ENCODE measurements at places on chromosomes 4 and X.
A peak's percentile ranks its signal among the peaks of the same experiment; 100 is the strongest.

GRCh38 chr4:75555294-75556164, at the start of gene ODAPH:
TSS of gene ODAPH (plus strand) at chr4:75556066. CDS start at chr4:75556083, 17 bp downstream.
- DNase-seq, result peak; percentile 77

- no peak for DNase-seq
These were observed 48.8 kb upstream of the NEUROG2 start for GRCh38 chr4:112564706-112565270.

GRCh38 chr4:168398589-168398988, 80.0 kb upstream of the DDX60 start:
- DNase-seq, result no peak

DNA sequence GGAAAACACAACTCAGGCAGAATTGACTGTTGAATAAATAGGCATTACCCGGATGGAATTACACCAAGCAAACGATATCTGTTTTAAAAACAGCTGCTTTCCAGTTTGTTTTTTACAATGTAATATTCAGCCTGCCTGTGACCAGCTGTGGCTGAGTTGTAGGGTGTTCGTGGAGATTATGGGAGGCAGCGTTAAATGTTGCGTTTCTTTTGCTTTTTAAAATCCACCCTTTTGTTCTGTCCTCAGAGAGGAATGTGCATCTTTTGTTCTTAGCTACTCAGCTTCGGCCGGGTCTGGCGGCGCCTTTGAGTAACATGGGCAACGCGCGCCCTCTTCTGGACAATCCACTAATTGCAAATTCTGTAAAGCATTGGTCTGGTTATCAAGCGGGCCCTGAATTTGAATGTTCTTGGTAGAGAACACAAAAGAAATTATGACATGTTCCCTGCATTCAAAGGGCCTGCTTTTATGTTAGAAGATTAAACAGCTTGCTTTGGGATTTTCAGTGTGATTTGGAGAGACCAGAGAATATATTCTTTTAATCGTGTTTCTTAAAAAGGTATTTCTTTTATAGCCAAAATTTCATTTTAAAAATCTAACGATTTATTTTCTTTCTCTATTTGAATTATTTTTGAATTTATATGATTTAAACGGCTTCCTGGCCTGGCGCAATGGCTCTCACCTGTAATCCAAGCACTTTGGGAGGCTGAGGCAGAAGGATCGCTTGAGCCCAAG, 76.3 kb upstream of the TRIM2 start:
- peak; percentile 51 for DNase-seq

DNA sequence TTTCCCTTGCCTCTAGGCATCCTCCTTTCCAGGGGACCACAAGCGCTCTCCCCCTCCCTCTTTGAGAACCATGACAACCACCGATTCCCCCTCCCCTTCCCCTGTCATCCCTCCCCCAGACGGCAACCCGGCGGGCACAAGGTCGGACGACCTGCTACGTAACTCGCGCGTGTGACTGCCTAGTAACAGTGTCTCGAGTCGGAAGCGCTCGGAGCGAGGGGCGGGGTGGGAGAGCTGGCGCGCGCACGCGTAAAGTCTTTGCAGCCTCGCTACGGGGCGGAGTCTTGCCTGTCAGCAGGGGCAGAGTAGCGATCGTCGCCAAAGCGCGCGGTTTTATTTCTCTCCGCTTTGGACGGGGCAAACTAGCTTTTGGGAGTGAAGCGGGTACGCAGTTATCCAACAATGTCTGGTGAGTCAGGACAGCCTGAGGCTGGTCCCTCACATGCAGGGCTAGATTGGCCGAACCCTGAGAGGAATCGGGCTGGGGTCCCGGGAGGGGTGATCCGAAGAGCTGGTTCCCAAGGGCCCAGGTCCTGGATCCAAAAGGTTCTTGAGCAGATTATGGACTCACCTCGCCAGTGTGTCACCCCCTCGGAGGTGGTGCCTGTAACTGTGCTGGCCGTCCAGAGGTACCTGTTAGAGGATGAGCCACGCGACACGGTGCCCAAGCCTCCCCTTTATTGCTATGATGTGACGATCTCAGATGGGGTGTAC, at the start of gene RADX:
RADX (plus strand) TSS at position 300 of the 714 bp plus-strand sequence; CDS start at position 403, 103 bp downstream.
- peak; percentile 49 for DNase-seq

GRCh38 chr4:188363196-188363595, 224.0 kb downstream of the TRIML1 start:
- DNase-seq, result no peak

DNA sequence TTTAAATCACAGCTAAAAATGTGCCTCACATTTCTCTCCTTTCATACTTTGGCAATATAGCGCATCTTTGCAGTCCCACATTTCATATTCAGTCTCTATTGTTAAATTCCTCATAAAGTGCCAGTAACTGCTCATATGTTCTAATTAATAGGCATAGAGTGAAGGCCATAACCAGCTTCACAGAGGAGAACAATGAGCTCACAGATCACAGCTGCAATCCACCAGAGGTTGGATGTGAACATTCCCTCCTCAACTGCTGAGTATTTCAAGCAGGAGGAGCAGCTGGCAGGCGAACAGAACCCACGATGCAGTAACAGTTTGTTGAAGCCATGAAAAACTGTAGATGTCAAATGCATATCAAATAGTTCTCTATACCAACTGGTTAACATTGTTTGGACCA, 2088.7 kb upstream of the AGA start:
- no peak for DNase-seq

GRCh38 chr4:164872481-164872880, 4.5 kb upstream of the APELA start:
- DNase-seq, result no peak

GRCh38 chrX:153573984-153574383, 25.0 kb downstream of the CCNQ start:
- DNase-seq, result no peak

DNA sequence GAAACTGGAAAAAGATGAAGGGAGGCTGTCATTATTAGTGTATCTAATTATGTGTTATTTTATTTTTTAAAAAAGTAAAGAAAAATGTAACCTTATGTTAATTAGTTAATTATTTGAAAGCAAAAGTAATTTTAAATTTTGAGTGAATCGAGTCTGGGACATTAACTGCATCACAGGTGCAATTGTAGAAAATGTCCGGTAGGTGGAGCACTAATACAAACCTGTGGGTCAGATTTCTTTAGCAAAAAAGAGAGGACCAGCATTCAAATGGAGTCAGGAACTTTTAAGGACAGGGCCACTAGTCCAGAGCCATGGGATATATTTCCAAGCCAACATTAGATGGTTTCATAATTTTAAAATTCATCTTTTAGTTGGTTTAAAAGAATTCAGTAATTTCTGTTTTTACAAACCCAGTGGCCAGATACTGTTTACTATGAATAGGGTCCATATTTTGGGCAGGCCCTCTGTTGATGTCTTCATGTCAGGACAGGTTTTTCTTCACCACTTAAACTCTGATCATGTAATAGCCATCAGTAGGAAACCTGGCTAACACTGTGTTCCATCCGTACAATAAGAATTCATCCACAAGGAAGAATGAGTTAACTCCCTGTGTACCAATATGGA, 27.2 kb downstream of the BST1 start:
- no peak for DNase-seq

DNA sequence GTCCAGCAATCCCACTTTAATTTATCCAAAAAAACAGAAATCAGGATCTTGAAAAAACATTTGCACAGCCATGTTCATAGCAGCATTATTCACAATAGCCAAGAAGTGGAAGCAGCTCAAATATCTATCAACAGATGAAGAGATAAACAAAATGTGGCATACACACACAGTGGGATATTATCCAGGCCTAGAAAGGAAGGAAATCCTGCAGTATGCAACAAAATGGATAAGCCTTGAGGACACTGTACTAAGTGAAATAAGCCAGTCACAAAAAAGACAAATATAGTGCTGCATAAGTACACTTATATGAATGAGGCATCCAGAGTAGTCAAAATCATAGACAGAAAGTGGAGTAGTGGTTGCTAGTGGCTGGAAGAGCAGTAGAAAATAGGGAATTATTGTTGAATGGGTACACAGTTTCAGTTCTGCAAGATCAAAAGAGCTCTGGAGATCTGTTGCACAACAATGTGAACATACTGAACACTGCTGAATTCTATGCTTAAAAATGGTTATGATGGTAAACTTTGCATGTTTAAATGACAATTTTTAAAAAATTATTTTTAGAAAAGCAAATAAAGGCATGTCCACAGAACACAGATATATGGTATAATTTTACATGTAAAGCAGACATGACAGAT, 25.6 kb downstream of the CHM start:
- no peak for DNase-seq

DNA sequence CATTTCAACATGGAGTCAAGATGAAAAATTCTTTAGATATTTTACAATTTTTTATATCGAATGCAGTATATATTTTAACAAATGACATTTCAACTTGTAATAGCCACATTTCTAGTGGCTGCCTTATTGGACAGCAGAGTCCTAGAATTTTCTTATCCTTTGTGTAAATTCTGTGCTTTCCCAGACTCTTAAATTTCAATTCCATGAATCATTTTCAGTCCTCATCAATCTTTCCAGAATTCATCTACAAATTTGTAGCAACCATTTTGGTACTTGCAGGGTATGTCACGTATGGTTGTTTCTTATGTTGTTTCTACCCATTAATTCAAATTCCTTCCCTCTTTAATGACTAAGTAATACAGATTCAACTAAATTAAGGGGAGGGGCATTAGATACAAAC, 2.7 kb downstream of the PAICS start:
- no peak for DNase-seq

DNA sequence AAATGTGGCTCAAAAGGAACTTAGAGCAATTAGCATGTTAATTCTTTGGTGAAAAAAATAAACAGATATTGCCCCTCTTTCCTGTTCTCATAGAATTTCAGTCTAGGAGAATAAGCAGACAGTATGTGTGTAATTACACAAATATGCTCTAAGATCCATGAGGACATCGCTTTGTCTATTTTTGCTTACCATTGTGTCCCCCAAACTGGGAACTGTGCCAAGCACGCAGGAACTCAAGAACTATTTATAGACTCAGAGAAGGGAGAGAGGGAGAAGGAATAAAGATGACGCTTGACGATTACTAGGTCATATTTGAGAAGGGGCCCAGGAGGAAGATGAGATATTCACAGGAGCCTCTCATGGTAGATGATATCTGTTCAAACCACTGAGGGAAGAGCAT, 692.6 kb downstream of the RAB28 start:
- no peak for DNase-seq

- DNase-seq, result no peak
These were observed 49.3 kb downstream of the MRPL1 start for GRCh38 chr4:77911842-77912450.

DNA sequence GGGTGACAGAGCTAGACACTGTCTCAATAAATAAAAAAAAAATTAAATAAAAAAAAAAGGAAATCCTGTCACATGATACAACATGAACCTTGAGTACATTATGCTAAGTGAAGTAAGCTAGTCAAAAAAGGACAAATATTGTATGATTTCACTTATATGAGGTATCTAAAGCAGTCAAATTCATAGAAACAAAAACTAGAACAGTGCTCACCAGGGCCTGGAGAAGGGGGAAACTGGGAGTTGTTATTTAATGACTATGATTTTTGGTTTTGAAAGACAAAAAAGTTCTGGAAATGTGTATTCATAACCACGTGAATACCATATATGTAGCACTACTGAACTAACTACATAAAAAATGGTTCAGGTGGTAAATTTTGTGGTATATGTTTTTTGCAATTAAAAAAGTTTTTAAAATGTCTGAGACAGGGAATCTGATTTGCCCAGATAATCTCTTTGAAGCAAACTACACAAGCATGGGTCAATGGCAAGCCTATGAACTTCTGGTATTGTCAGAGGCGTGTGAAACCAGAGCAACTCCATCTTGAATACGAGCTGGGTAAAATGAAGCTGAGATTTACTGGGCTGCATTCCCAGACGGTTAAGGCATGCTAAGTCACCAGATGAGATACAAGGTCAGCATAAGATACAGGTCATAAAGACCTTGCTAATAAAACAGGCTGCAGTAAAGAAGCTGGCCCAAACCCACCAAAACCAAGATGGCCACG, 42.3 kb downstream of the ANAPC10 start:
- no peak for DNase-seq

GRCh38 chrX:133911825-133912495, 73.4 kb downstream of the GPC3 start:
- no peak for DNase-seq

DNA sequence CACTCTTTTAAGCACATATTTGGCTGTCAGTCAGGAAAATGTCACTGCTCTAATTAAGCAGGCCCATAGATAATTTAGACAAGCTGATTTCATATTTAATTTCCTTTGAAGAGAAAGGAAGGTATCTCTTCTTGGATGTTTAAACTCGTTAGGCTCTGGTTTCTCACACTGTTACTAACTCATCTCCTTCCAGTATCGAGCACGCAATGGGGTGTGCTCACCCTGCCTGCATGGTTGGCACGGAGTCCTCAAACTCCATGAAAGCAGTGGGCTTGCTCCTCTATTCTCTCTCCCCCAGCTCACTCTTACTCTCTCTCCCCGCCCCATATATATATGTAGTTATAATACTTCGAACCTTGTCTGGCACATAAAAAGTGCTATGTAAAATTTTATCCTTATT, 76.9 kb downstream of the EGF start:
- no peak for DNase-seq

- DNase-seq, result no peak
These were observed 136.1 kb downstream of the MID1IP1 start for GRCh38 chrX:38937400-38937799.

DNA sequence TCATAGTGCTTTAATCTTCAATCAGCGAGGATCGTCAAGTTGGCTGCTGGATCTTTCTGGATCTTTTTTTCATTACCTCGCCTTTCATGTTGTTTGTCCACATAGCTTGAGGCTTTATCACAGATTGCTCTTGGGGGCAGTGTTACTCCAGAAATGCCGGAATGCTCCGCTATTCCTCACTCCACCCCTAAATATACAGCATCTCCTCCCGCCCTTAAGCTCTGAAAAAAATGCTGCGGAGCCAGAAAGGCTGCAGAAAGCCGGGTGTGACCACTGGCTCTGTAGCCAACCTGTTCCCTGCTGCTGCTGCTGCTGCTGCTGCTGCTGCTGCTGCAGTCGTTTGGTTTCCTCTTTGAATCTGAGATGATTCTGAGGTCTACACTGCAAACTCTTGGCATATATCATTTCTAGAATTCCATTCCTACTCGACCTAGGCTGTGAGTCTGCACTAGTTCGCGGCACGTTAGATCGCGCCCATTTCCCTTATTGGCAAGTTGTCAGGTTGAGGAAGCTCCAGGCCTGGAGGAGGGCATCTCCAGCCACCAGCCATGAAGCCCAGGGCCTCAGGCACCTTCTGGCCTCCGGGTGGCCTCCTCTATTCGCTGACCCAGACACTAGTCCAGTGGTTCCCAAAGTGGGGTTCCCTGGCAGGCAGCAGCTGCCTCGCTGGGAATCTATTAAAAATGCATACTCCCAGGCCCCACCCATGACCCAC, 34.2 kb downstream of the WDR13 start:
- DNase-seq, result peak; percentile 77

DNA sequence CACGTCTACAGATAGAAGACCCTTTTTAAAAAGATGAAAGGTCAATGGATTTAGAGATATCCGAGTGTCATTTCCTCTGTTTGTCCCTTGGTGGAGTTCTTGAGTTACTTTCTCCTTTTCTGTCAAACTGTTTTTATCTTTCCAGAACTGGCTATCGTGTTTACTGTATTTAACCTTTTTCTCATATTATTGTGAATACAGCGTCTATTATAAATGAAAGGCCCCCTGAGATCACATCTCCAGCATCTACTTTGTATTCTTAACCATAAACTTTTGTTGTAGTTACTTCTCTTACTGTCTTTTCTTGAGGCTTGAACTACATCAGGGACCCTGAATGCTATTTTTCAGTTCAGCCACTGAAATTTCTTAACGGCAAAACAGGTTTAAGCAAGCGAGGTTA, 4.0 kb upstream of the PCDH7 start:
- no peak for DNase-seq

Data from NCI-H226 (cell line).